Foreskin keratinocyte (primary cell): ENCODE measurements at places on chromosomes 4 and X.

GRCh38 chr4:180909279-180909678, 1333.9 kb upstream of the TENM3 start:
- DNase-seq, result no peak

GRCh38 chr4:41375561-41375960, 118.8 kb downstream of the UCHL1 start:
- DNase-seq, result no peak

- no peak for DNase-seq
These were observed 69.2 kb downstream of the KIT start for GRCh38 chr4:54726907-54727306.

GRCh38 chr4:77349796-77350195, 192.8 kb downstream of the CCNG2 start:
- DNase-seq, result peak; percentile 69

DNA sequence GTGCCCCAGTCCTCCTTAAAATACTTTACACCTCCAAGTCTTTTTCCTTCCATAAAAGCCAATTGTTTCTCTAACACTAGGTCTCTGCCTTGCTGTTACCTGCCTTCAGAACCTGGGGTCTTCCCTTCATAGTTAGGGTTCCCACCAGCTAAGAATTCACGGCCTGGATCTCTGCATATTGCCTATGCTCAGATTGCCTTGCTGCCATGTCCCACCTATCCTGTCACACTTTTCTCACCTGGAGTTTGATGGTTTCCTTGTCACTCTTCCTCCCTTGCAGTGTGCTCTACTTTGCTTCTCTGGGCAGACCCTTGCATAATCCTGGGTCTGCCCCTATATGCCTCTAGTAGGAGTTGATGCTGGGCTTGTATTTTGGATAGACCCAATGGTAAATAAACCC, 36.6 kb upstream of the TMPRSS11E start:
- DNase-seq, result no peak

- DNase-seq, result no peak
These were observed 128.6 kb upstream of the SLC34A2 start for GRCh38 chr4:25527034-25527433.

DNA sequence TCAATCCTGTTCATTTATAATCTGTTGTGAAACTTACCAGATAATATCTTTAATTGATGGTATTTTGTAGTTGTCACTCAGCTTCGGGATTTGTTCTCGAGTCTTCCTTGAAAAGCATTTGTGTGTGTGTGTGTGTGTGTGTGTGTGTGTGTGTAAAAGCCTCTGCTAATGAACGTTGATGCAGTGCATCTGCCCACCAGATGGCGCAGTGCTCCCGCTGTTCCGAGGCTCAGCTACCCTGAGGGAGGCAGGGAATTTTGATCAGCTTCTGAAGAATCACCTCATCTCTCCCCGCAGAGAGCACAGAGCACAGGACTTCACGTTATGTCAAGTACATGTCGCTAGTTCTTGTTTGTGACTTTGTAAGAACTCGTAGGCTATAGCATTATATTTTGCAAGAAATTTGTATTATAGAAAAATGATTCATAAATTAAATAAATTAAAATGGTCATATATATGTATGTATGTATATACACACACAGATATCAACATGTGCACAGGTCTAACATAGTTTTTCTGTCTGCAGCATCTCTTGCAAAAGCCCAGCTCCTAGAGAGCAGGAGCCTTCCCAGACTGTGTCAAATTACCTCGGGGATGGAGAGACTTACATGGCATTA, 316.7 kb upstream of the IGFBP7 start:
- peak; percentile 32 for DNase-seq

GRCh38 chr4:25807102-25807728, 55.6 kb downstream of the SEL1L3 start:
- DNase-seq, result no peak

DNA sequence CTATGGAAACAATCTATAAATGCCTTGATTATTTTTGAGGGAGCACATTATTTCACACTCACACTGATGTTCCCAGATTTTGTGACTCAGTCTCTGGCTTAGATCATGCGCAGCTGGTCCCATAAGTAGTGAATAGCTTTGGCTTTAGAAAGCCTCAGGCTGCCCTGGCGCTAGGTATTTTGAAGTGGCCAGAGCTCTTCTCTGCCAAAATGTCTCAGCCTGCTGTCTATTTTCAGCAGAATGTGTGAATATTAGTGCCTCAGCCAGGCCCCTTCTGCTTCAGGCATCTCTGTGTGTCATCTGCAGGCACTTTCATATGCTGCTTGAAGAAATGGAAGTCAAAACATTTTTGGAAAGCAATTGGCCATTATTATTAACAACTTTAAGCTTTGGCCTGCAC, 931.0 kb upstream of the INTU start:
- DNase-seq, result no peak

DNA sequence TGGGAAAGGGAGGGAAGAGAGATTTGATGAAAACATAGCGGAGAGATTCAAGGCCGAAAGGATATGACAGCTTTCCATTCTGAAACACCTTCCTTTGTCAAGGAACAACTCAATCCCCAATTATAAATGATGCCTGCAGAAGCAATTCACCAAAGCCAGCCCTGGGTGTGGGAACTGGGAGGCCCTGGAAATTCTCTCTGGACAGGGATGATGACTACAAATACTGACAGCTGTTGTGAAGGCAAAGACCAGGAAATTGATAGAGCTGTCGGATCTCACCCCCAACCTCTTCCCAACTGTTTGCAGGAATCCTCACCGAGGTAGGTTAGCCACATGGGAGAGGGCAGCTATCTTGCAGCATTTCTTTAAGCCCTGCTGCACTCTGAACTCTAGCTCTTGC, 54.3 kb downstream of the CCDC149 start:
- no peak for DNase-seq

DNA sequence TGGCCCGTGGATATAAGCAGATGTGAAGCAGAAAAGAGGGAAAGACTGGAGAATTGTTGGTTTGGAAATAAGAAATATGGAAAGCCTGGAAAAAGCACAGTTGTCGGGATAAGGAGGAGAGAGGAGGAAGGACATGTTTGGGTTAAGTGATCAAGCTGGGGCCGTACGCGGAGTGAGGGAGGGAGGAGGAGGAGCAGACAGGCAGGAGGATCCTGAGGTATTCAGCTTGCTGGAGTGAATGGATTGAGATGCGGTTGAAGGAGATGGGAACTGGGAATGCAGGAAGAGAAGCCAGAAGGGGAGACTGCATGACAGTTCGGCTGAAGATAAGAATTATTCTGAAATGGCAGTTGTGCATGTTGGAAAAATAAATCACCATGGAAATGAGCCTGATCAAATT, 21.2 kb downstream of the ZFP42 start:
- no peak for DNase-seq

- DNase-seq, result no peak
These were observed 246.5 kb downstream of the RAPGEF2 start for GRCh38 chr4:159349332-159349731.

DNA sequence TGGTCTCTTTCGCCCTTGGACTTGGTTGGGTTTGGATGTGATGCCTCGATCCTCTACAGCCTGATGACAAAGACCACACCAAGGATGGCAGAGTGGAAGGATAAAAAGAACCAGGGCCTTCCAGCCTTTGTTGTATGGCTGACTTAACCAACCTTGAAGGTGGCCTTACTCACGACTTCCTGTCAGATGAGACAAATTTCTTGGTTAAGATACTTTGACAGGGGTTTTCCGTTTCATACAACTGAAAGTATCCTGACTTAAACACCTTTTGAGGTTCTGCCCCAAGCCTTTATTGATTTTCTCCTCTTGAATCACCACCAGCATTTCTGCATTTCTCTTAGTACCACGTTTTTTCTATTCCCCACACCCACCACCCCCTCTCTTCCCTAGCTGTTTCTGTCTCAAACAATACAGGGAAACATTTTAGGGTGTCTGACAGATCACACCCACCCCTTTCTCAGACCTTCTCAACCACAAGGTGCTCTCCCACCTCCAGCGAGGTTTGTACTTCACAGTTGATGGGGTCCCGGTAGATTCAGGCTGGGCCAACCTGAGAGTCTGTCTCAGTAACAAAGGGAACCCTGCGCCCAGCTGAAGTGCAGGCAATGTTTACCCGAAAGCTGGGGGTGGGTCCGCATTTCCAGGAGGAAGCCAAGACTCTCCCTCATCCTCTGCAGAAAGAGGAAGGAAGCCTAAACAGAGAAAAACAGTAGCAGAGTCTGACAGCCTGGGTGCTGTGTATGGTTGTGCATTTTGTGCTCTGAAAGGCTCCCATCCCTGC, 5.0 kb upstream of the TSPAN5 start:
- DNase-seq, result no peak

GRCh38 chr4:141524116-141524515, 112.3 kb upstream of the IL15 start:
- peak; percentile 30 for DNase-seq

DNA sequence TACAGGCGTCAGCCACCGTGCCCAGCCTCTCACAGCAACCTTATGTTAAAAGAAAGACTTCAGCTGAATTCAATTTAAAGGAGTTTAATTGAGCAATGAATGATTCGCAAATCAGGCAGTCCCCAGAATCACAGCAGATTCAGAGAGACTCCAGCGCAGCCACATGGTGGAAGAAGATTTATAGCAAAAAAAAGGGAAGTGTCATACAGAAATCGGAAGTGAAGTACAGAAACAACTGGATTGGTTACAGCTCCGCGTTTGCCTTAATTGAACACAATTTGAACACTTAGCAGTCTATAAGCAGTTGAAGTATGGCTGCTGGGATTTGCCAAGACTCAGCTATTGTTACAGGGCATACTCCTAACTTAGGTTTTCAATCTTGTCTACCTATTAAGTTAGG, 19.8 kb downstream of the CENPVL3 start:
- no peak for DNase-seq
